Frontal cortex (tissue), 4 donors: ENCODE measurements at places on chromosomes 11 and 22.

DNA sequence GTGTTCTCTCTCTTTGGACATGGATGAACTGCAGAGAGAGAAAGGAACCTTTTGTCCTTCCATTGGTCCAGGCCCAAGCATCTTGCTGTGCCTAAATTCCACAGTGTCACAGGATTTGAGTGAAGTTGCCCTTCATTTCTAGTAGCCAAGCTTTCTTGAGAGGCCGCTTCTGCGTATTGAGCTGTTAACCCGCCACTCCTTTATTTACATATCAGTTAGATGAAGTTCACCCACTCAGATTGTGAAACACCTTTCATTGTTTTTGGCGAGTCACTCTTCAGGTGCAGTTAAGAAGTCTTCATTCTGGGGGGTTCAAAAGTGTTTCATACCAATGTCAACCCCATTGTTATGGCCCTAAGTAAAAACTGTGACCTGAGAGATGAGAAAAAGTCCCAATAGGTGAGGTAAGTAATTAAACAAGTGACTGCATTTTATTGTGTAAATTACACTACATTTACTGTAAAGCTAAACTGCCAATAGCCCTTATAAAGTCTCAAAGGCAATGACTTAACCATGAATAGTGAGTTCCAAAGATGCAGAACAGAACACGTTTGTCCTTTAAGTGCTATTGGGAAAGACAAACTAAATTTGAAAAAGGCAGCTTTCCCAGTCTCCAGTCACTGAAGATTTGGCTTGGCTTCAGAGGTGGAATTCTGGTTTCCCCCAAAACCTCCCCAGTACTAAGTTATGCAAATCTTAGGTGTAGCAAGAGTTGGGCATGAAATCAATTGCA is 61.0 kb downstream of the APIP start:
- no peak for DNase-seq

DNA sequence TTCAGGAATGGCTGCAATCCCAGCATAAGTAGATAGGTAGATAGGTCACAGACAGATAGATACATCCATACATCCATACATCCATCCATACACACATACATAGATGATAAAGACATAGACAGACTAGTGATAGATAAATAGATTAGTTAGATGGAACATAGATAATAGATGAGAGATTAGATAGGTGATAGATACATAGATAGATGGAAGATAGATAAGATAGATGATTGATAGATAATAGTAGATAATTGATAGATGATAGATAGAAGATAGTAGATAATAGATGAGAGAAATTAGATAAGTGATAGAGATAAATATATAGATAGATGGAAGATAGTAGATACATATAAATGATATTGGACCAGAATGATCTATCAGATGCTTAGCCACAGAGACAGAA is 28.3 kb upstream of the LRRC55 start:
- DNase-seq = no peak

GRCh38 chr22:25219948-25220442 is 556 bp downstream of the CRYBB2 start:
- DNase-seq = no peak

GRCh38 chr11:62612366-62613290 is at the start of the genes EML3 and ROM1:
Gene EML3 (minus strand): TSS chr11:62612775. CDS start chr11:62612457, 318 bp downstream.
Gene ROM1 (plus strand): TSS chr11:62613257. CDS start chr11:62613282, 25 bp downstream.
- DNase-seq = peak; percentile 90

- DNase-seq = peak; percentile 66
Measured at GRCh38 chr11:69700278-69701140, 3.3 kb downstream of the FGF19 start.

- DNase-seq = no peak
Measured at GRCh38 chr22:40808018-40808841, 10.9 kb downstream of the SLC25A17 start.

- DNase-seq = no peak
Measured at GRCh38 chr11:116917632-116918031, 80.2 kb upstream of the APOA1 start.

GRCh38 chr11:42473106-42473505 is 838.7 kb upstream of the API5 start:
- no peak for DNase-seq

DNA sequence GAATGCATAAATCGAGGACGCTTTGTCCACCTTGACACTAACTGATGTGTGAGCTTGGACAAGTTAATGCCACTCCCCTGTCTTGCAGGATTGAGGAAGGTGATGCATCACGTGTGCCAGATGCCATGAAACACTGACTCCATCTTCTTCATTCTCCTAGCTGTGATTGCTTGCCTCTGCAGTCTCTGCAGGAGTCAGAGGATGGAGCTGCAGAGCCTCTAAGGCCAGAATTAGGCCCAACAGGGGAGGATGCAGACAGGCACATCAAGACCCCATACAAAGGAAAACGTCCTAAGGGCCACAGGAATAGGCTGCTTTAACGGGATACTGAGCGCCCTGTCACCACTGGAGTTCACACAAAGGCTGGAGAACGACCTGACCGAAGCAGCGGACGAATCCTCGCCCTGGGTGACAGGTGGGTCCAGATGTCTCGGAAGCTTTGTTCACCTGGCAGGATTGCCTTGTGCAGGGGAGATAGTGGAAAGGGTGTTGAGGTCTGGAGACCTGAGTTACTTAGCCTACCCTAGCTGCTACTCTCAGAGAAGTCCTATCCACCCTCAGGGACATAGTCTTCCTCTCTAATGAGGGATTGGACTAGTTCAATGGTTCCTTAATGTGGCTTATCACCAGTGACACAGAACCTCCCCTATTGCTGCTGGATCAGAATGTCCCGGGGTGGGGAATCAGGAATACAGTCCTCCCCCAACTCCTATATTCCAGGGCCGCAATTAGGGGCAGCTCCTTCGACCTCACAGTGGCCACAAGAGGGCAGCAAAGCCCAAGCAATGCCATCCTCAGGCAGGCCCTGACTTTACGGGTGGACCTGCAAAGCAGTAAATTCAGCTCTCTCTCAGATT is 32.4 kb downstream of the DBX1 start:
- DNase-seq = peak; percentile 36

DNA sequence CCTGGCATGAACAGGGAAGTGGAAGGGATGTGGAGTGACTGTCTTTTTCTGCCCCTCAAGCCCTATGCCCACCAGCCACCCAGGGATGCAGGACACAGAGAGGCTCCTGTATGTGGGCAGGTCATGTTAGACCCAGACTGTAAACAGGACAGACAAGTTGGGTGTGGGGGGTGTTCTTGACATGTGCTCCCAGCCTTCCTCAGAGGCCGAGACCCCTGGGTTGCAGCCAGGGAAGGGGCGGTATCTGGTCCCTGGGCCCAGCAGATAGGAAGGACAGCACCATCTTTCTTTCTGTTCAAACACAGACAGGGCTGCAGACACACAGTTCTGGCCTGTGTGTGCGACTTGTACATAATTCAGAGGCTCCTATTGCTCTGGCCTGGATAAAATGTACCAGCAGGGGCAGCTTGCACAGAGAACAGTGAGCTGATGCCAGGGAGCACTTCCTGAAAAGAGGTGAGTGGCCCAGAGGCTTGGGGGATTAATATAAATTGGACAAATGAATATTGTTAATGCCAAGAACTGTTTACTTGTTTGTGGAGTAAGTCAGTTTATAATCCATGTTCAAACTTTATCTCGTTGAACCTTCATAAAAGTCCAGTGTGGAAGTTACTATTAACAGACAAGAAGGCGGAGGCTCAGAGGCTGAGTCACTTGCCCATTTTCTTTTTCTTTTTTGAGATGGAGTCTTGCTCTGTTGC is 16.6 kb downstream of the GDPD5 start:
- no peak for DNase-seq

GRCh38 chr11:2991452-2992233 is 486 bp downstream of the NAP1L4 start:
- DNase-seq = no peak

GRCh38 chr22:48746789-48747425 is 1080.8 kb downstream of the BRD1 start:
- no peak for DNase-seq

DNA sequence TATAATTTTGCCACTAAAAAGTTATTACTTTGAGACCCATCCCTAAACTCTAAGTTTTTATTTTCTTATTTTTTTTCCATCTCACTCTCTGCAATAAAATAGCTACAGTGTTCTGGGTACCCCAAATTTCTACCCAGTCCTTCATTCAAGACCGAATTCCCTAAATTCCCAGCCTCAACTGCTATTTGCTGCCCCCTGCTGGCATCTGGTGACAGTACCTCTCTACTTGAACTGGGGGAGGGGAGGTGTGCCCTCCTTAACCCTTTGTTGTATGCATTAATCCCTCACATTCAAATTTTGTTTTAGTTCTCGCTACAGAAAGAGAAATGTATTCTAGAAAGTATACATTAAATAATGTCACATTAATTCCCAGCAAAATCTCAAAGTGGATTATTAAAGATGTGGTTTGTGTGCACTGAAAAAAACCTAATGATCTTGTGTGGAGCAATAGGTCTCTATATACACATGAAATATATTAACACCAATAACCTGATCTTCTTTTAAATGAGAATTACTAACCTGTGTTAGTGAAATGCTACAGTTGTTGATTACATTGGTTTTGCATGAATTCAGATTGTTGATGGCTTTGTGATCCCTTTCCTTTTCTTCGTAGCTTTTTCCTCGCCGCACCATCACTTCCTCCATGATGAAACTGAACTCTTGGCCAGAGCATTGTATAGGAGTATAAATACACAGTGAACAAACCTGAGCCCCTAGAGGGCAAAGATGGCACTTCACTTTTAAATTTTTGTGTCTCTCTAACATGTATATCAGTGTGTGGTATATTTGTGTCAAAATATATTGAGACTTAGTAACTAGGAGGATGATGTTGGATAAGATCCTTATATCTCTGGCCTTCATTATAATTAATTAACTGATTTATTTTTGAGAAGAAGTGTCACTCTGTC is 590.0 kb downstream of the METTL15 start:
- no peak for DNase-seq

DNA sequence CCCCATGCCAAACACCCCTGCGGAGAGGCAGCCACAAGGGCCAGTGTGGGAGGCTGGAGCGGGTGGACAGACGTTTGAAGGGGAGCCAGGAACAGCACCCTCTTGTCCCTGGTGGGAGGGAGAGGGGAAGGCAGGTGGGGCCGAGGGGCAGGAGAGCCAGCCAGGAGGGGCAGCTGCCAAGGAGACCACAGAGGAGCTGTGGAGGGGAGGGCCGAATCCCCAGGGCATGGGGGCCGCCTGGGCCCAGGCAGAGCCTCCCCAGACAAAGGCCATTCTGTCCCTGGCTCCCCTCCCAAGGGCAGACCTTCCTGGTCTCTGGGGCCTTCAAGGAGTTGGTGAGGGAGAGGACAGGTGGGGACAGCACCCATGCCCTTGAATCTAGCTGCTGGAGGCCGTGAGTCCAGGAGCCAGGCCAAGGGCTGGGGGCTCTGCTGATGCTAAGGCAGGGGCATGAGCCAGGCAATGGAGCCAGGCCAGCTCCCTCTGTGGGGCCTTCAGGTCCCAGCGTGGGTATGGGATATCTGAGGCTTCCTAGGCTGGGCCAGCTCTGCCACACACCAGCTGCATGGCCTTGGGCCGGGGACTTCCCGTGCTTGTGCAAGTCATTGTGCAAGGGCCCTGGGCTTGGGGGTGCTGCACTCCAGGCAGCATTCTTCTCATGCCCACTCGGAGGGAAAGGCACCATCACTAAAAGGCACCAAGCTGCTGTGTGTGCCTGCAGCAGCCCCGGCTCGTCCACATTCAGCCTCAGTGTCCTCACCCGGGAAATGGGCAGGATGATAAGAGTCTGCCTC is 11.4 kb downstream of the EMID1 start:
- peak; percentile 21 for DNase-seq

GRCh38 chr11:123406441-123407129 is 23.5 kb upstream of the GRAMD1B start:
- no peak for DNase-seq

GRCh38 chr11:6094186-6094585 is 13.3 kb upstream of the OR56B4 start:
- no peak for DNase-seq

- no peak for DNase-seq
Measured at GRCh38 chr22:24051028-24051427, 39.9 kb downstream of the CABIN1 start.

GRCh38 chr11:9219572-9219971 is 45.6 kb downstream of the DENND5A start:
- DNase-seq = no peak

- DNase-seq = no peak
Measured at GRCh38 chr11:44453871-44454270, 111.6 kb upstream of the CD82 start.

- DNase-seq = no peak
Measured at GRCh38 chr11:48036466-48036865, 56.1 kb downstream of the PTPRJ start.

DNA sequence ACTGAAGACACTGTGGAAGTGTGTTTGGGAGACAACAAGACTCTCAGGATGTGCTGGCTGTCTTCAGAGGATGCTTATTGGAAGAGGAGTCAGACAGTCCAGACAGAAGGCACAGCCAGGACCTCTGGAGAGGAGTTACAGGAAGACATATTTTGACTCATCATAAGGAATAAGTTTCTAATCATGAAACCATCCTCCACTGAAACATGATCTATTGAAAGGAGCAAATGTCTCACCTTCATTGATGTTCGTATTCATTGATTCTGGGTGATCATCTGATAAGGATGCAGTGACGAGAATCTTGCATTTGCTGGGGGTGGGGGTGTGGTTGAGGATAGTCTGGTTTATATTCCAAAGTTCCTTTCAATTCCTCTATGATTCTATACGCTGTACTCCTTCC is 2.5 kb upstream of the CXCR5 start:
- DNase-seq = no peak

GRCh38 chr22:22407061-22407460 is 101.5 kb downstream of the ZNF280B start:
- no peak for DNase-seq

- no peak for DNase-seq
Measured at GRCh38 chr11:23959462-23959861, 537.4 kb upstream of the LUZP2 start.

DNA sequence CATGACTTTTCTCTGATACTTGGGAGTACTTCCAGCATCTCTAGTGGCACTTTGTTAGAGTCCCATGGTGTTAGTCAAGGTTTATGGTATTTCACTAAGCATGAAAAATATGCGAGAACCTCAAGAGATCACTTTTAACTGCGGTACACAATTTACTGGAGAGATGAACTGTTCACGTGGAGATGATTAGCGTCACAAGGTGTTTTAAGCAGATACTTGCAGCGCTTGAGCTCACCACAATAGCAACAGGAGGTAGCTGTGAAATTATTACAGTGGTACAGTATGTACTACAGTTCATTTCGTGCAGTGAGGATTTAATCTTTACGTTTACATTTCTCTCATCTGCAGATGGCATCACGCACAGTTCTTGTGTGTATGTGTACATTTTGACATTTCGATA is 4.5 kb downstream of the PARVA start:
- no peak for DNase-seq

- DNase-seq = no peak
Measured at GRCh38 chr11:87213444-87213843, 175.7 kb downstream of the TMEM135 start.
